ENCODE measurements at places on chromosomes 4 and X.
A peak's percentile ranks its signal among the peaks of the same experiment; 100 is the strongest.

GRCh38 chrX:50157545-50158135 lies 43.2 kb downstream of the AKAP4 start:
- no peak for DNase-seq

DNA sequence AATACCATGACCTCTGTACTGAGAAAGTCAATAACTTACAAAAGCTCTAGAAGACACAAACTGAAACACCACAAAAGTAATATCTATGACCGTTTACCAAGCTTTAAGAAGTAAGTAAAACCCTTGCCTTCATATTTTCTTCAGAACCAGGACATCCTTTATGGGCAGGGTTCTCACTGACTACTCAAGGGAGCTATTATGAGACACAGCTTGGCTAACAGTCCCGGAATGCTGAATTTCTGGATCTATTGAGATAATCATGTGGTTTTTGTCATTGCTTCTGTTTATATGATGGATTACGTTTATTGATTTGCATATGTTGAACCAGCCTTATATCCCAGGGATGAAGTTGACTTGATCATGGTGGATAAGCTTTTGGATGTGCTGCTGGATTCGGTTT lies 19.9 kb upstream of the CDS1 start:
- DNase-seq, result no peak

DNA sequence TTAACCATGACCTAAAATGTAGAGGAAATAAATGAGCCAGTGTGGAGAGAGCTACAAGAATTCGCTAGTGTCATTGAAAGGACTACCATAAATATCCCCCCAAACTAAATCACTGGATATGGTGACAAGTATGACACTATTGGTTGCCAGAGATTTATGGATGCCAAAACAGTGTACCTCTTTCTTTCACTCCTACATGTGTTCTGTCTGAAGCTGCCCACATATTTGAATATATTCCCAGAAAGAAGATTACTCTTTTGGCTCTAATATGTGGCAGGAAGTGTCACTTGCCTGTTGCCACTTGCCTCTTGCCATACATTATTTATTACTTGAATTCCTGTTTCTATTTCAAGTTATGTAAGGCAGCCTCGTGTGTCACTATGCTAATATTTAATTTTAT lies 1573.6 kb downstream of the TECRL start:
- DNase-seq, result no peak

GRCh38 chrX:24646006-24646405 lies 1.1 kb downstream of the PCYT1B start:
- no peak for DNase-seq

- DNase-seq, result no peak
These were observed 10.4 kb downstream of the OGT start for GRCh38 chrX:71543316-71543715.

DNA sequence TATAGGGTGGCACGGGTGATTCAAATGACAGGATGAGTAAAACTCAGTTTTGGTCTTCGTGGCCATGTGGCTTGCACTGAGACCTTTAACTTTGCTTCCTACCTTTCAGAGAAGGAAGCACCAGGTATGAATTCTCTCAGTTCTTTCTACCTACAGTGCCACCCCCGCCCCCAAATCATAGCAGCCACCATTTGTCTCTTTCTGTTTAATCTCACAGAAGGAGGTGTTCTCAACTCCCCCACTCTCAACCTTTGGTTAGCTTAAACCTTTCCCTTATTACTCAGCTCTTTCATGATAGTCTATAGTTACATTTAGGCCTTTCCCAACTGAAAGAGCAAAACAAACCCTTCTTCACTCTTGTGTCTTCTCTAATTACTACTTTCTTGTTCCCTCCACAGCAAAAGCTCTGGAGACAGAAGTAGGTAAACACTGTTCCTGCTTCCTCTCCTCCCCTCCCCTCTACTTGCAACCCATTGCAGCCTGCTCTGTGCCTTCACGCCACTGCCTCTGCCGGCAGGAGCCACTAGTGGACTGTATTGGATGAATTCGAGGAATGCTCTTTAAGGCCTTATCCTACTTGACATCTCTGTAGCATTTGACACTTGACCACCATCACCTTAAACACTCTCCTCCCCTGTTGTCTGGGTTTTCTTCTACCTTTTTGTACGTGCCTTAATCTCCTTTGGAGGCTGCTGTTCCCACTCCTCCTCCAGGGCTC lies 123.7 kb downstream of the AFF1 start:
- peak; percentile 41 for DNase-seq

GRCh38 chr4:58658701-58659100 lies 1548.5 kb upstream of the IGFBP7 start:
- DNase-seq, result no peak

DNA sequence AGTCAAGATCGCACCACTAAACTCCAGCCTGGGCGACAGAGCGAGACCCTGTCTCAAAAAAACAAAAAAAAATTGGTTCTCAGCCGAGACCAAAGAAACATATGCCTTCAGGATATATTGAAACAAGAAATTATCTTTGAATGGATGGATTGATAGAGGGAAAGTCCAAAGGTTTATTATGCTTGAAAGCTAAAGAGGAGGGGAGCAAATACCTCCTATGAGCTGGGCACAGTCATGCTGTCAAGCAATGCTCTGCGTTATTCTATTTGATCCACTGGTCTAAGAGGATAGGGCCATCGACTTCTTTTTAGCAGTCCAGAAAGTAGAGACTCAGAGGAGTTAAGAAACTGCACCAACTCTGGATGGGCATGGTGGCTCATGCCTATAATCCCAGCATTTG lies 85.9 kb upstream of the SLC34A2 start:
- no peak for DNase-seq

DNA sequence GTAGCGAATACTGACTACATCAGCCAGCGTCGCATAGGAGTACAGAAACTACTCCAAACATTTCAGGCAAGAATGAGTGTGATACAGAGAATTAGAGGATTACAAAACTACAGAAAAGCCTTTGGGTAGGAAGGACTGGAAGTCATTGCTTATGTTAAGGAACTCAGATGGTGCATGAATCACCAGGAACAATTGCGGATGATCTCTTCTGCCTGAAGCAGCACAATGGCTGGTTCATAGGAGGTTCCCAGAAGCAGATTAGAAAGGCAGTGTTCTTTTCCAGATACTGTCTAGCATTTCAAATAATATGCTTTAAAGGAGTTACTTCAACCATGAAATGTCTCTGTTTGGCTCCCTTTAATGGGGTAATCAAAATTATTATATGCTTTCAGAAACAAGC lies 42.5 kb upstream of the MAP9 start:
- DNase-seq, result no peak

DNA sequence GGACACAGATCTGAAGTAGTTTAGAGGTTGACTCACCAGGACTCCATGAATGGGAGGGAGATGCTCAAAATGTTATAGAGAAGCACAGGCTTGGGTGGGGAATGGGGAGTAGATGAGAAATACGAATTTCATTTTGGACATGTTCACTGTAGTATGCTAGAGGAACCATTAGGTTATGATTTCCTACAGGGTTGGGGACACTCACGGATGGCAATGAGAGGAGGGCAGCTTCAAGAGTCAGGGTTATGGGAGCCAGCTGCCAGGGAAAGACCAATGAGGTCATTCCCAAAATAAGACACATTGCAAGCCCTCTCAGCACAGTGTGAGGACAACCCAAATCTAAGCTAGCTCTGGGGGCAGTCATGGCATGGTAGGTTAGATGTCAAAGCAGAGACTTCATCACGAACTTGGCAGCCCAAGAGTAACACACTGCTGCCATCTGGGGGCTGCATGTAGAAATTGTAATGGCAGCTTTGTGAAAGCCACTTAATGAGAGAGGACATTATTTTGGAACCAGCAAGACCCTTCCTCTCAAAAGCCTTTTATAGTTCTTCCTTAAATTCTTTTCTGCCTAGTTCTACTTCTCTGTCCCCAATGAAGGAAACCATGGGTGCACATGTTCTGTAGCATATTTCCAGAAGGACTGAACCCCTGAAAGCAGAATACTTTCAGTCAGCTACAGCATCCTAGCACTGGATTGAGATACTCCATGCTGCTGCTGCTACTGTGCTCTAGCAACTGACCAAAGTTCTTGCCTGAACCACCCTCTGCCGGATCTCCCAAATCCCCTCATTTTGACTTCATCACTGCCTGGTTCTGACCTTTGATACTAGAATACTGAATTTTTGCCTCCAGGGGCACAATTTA lies 16.2 kb upstream of the ZCCHC12 start:
- peak; percentile 60 for DNase-seq

GRCh38 chr4:56874923-56875322 lies 32.8 kb upstream of the REST start:
- DNase-seq, result no peak

- no peak for DNase-seq
These were observed 4.6 kb upstream of the ANTXR2 start for GRCh38 chr4:80077639-80078038.

GRCh38 chrX:106917830-106918500 lies 2.2 kb upstream of the CLDN2 start:
- DNase-seq, result no peak

- no peak for DNase-seq
These were observed 94.9 kb downstream of the HDAC8 start for GRCh38 chrX:72477781-72478181.

- DNase-seq, result no peak
These were observed at the start of gene GLRB for GRCh38 chr4:157075811-157076577. Gene GLRB, plus strand, starts transcription at chr4:157076150. Its CDS starts 1,875 bp downstream, at chr4:157078025.

DNA sequence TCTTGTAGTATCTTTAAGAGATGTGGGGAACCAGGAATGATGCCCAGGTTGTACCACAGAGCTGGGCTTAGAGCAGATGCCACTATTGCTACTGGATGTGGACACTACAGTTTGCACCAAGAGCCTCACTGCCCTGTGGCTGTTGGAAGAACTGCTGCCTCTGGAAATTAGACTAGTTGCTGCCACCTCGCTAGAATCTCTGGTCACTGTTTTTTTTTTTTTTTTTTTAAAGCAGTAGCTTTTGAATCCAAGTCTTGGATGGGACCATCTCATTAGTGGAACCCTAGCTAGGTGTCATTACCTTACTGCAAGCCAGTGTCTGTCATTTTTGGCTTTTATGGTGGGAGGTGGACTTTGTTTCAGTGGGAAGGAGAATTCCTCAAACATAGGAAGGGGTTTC lies 105.5 kb downstream of the ARHGAP10 start:
- no peak for DNase-seq

- DNase-seq, result no peak
These were observed 28.3 kb downstream of the FGFRL1 start for GRCh38 chr4:1039493-1040343.
